ENCODE measurements at places on chromosomes 1 and 21.
A peak's percentile ranks its signal among the peaks of the same experiment; 100 is the strongest.

- no peak for DNase-seq
Measured at GRCh38 chr1:30089024-30089430, 634.4 kb downstream of the MATN1 start.

DNA sequence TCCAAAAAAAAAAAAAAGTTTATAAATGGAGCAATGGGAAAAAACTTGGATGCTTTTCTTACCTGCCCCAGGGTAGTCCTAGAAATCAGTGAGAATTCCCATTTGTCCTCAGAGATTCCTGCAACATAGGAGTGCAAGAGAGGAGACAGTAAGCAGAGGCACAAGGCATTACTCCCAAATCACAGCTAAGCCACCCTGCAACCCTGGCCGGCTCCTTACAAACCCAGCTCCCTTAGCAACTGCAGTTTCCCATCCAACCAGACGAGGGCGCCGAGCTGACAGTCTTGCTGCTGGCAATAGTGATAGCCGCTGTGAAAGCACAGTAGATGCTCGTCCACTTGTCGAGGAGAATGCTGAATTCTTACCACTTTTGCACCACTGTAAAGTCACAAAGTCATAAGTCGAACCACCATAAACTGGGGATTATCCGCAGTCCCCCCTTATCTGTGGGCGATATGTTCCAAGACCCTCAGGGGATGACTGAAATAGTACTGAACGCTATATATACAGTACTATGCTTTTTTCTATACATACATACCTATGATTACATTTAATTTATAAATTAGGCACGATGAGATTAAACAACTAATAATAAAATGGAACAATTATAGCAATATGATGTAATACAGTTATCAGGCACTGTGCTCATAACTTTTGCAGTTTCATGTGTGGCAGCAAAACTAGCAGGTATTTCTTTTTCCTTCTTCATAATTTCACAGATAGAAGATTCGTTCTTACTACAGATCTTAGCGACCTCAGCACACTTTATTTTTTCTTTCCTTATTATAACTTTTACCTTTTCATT is 6.0 kb upstream of the PITHD1 start:
- DNase-seq: peak; percentile 77

GRCh38 chr21:45026066-45026745 is 48.2 kb upstream of the ADARB1 start:
- DNase-seq: no peak

GRCh38 chr1:241734533-241734932 is 82.5 kb downstream of the WDR64 start:
- no peak for DNase-seq

- no peak for DNase-seq
Measured at GRCh38 chr1:115556236-115556635, 85.5 kb upstream of the VANGL1 start.

GRCh38 chr1:113536182-113536780 is 146.0 kb downstream of the MAGI3 start:
- no peak for DNase-seq

- no peak for DNase-seq
Measured at GRCh38 chr1:61000327-61000726, 82.0 kb upstream of the NFIA start.

DNA sequence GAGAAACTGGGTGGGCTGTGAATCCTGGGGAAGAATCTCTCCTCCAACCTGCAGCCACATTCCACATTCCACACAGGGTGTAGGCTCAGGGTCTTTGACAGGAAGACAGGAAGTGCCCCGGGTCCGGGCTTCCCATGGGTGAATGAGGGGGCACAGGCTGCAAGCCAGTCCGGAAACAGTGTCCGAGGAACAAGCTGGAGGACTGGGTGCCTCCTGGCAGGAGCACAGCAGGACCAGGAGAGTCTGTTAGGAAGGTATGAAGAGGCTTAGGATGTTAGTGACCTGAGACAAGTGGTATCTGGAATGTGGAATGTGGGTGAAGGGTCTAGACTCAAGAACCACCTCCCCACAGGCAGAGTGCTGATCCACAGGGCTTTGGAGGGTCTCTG is 121.0 kb upstream of the CD34 start:
- no peak for DNase-seq

DNA sequence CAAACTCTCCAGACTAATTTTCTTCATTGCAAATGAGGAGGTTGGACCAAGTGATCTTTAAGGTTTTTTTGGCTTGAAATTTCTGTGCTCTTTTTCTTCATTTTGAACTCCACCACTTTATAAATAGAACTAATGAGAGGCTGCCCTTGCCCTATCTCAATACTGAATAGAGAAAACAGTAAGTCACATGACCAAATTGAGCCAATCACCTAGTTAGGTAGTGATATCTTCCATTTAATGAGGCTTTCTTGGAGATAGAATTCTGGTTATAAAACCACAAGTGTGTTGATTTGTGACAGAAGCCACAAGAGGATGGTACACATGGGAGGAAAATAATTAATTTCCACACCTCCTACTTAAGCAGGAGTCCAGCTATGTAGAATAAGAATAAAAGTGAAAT is 263.4 kb upstream of the SNX7 start:
- DNase-seq: no peak

- DNase-seq: no peak
Measured at GRCh38 chr1:153032677-153033308, 1.8 kb downstream of the SPRR1B start.

GRCh38 chr1:171563675-171564074 is 58.4 kb upstream of the MYOCOS start:
- DNase-seq: no peak

- no peak for DNase-seq
Measured at GRCh38 chr1:8448911-8449661, 131.2 kb downstream of the SLC45A1 start.

- no peak for DNase-seq
Measured at GRCh38 chr1:1021010-1021919, 1.3 kb downstream of the AGRN start.

DNA sequence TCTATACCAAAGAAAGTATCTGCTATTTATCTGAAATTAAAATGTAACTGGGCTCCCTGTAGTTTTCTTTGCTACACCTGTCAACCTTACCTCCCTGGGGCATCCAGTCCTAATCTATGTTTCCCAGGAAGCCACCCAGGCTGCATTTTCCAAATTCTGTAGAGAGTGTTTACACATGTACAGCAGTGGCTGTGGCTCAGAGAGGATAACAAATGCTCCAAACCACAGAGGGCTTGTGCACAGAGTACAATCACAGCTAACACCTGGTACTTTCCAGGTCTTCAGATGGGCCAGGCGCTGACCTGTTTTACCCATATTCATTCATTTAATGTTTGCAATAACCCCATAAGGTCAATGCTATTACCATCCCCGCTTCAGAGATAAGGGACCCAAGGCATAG is 146.5 kb upstream of the TNR start:
- DNase-seq: no peak

GRCh38 chr21:34204481-34205439 is 131.4 kb downstream of the MRPS6 start:
- DNase-seq: no peak

DNA sequence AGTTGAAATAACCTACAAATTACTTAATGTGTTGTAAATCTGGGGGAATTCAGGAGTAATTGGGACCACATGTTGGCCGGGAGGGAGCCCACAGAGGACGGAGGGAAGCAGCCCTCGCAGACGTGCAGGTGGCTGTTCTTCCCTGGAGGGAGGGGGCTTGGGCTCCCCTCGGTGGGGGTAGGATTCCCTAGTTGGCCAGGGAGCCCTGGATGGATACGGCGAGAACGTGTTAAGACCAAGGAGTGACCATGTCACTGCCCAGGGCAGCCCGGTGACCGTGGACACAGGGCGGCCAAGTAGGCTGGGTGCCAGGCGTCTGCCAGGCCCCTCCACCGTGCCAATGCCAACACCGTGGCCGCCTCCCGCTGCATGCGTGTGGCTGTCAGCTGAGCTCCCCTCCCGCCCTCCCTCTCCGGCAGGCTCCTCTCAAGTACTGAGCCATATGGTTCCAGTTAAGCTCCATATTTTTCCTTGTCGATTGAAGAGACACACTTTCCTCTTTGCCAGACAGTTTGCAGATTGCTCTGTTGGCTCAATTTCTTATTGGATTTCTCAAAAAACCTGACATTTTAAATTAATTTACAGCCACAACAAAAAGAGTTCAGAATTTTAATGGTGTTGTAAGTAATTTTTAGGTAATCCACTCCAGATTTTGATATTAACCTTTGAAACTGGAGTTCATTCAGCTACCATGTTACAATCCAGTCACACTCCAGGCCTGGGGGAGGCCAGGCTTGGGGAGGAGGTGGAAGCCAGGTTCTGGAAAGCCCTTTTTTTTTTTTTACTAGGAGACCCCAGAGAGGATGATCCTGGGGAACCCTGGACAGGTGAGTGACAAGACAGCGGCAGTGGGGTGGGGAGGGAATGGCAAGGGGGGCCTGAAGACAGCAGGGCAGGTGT is 71.2 kb downstream of the CASZ1 start:
- no peak for DNase-seq

- DNase-seq: no peak
Measured at GRCh38 chr1:203278885-203279406, 26.4 kb upstream of the BTG2 start.

DNA sequence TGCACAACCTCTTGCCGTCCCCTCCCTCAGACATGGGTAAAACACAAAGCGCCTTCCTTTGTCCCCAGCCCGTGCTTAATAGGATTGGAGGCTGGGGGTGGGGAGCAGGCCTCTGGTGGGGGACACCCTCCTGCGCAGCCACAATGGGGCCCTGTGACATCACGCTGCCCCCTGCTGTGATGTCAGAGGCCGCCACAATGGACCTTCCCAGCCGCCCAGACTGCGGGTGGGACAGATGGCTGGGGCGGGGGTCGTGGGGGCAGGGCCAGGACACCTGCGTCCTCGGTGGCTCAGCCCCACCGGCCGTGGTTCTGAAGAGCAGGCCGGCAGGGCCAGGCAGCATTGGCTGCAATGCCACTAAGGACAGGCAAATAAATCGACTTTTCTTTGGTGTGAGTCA is 39.9 kb downstream of the EPHA2 start:
- no peak for DNase-seq

- DNase-seq: no peak
Measured at GRCh38 chr1:187051618-187052232, 223.0 kb downstream of the PLA2G4A start.

DNA sequence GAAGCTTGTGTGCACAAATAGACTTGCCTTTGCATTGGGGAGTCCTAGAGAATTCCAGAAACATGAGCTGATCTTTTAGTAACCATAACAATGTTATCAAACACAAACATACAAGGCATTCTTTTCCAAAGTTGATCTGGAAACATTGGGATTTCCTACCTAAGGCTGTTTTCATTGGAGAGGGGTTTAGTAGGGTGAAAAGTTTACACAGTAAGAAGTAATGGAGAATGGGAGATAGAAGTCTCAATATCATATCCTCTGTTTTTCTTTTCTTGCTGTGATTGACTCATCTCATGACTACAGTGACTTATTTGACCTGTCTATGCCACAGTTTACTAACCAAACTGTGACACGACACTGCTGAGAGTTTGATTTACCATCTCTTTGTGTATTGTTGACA is 65.6 kb upstream of the PLA2G4A start:
- no peak for DNase-seq

DNA sequence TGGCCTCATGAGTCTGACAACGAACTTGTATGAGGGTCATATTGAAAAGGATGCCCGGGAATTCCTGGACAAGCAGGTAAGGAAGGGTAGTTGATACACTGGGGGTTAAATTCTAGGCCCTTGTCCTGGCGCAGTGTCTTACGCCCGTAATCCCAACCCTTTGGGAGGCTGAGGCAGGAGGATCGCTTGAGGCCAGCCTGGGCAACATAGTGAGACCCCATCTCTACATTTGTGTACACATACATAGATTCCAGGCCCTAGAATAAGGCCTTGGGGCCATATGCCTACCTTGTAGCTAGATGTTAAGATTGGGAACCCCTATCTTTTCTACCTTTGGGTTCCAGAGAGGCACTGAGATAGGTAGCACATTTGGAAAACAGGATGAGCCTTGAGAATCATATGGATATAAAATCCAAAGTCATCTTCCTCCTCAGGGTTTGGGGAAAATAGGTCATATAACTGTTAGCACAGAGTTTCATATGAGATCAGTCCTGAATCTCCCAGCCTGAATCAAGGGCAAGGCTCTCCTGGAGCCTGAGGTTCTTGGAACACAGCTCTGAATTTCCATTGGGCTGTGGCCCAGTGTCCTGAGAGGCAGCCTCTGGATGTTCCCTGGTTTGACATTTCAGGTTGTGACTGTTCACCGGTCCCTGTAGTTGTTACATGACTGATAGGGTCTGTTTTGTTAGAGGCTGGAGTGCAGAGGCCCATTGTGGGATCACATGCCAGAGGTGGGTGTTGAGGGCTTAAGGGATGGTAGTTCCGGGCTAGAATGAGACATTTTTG is 104.4 kb downstream of the PIK3R3 start:
- DNase-seq: no peak

- no peak for DNase-seq
Measured at GRCh38 chr1:180028864-180029263, 74.3 kb downstream of the CEP350 start.

- no peak for DNase-seq
Measured at GRCh38 chr1:6447016-6447817, 18.8 kb downstream of the TNFRSF25 start.

DNA sequence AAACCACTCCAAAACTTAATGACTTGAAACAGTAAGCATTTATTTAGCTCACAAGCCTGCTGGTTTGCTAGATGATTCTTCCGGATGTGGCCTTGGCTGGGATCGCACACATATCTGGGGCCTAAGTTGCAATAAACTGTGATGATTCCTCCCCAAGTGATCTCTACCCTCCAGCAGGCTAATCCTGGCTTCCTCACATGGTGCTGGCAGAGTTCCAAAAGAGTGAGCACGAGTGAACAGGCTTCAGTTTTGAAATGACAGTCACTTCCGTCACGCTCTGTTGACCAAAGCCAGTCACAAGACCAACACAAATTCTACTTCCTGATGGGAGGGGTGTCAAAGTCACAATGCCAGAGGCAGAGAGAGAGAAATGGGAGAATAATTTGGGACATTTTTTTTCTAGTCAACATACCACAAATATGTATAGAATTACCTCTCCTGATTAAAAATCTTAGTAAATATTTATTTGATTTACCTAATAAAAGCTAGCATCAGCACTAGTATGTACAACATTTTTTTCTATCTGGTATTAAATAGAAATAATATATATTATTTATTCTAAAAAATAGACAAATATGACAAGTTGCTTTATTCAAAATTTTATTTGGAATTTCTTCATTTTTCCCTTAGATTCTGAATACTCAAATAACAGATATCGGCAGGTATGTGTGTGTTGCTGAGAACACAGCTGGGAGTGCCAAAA is 292.7 kb downstream of the TPR start:
- no peak for DNase-seq

- DNase-seq: no peak
Measured at GRCh38 chr1:116152577-116152943, 41.4 kb downstream of the MAB21L3 start.

- no peak for DNase-seq
Measured at GRCh38 chr1:35294809-35295208, 26.3 kb downstream of the ZMYM4 start.

DNA sequence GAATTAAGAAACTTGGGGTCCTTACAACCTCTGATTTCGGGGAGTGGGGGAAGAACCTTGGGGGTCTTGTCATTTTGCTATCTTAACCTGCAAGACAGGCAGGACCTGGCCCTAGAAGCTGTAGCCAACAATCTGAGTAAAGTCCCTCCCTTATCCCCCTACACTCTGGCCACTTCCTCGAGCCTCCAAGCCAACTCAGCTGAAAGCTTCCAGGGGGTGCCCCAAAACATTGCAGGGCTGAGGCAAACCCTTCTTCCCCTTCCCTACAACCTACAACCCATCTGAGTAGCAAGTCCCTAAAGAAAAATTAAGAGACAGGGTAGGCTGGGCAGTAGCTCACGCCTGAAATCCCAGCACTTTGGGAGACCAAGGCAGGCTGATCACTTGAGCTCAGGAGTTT is 5.0 kb downstream of the CERS2 start:
- DNase-seq: no peak

Data from stimulated activated CD8-positive, alpha-beta memory T cell treated with anti-CD3 and anti-CD28 coated beads, Interleukin-12 subunit alpha, Interleukin-12 subunit beta, amount 100 ng/mL, for 1 hour (primary cell).